ENCODE measurements at places on chromosomes 13 and 19.

DNA sequence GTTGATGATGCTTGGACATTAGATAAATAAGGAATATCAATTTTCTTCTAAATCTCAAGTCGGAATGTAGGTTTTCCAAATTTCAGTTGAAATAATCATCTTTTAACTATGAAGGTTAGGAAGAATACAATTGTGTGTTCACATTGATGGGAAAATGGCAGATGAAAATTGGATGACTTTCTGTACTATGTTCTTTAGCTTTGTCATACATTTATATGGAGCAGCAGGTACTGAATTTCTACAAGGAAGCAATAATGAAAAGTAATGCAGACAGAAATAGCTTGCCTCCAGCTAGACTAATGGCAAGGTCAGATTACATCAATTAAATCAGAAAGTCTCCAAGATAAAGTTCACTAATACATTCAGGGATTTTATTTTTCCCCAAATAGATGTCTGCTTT lies 1423.7 kb upstream of the PCDH20 start:
- DNase-seq, result no peak

- DNase-seq, result peak; percentile 43
Observed at GRCh38 chr19:47813304-47813994, 8.3 kb upstream of the CRX start.

DNA sequence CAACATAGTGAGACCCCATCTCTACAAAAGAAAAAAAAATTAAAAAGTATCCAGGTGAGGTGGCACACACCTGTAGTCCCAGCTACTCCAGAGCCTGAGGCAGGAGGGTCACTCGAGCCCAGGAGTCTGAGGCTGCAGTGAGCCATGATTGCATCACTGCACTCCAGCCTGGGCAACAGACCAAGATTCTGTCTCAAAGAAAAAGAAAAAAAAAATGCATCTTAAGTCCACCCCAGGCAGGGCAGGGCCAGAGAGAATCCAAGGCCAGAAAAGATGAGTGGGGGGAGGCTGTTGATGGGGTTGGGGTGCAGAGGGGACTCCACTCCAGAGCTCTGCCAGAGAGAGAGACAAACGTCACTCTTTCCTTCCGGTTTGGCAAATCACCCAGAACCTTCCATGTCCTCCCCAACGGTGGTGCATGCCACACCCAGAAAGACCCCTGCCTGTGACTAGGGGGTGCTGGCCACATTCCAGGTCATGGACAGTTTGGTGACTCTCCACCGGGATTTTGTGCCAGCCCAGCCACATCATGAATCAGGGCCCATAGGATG lies 431 bp downstream of the FUT3 start:
- no peak for DNase-seq

GRCh38 chr19:56333506-56333905 lies 18.9 kb upstream of the ZSCAN5A start:
- DNase-seq, result no peak

DNA sequence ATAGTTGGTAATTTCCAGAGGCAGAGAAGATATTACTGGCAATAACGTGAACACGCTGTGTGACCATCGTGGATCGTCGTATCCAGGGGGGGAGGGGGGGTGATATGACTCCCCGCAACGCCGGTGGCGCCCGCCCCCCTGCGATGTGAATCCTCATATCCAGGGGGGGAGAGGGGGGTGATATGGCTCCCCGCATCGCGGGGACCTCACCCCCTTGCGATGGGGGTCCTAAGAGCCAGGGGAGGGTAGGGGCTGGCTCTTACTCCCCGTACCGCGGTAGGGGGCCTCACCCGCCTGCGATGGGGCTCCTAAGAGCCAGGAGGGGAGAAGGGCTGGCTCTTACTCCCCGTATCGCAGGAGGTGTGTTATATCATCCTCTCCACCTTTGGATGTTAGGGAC lies 31.3 kb upstream of the RGCC start:
- no peak for DNase-seq

DNA sequence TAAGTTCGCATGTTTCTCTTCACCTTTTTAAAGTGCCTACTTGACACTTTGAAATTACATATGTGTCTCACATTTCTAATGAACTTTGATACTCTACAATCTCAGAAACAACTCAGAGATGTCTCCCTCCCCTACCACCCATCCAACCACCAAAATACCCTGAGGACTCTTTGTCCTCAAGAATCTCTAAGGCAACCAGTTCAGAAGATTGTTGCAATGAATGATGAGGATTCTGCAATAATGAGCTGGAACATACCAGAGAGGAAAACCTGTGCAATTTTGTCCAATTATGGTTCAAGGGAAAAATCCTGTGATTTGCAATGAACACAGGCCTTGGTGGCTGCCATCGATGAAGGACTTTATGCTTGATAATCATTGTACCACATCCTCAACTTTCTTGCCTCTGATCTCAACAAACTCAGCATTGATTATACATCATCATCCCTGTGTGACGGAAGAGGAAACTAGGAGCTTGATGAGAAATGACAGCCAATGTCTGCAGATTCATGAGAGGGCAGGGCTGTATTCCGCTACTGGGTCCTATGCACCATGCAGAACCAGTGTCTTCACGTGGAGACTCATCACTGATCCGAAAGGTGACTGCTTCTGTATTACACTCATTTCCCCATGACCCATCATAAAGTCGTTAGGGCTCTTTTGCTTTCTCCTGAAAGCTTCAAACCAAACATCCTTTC lies 1.1 kb downstream of the FPR1 start:
- no peak for DNase-seq

DNA sequence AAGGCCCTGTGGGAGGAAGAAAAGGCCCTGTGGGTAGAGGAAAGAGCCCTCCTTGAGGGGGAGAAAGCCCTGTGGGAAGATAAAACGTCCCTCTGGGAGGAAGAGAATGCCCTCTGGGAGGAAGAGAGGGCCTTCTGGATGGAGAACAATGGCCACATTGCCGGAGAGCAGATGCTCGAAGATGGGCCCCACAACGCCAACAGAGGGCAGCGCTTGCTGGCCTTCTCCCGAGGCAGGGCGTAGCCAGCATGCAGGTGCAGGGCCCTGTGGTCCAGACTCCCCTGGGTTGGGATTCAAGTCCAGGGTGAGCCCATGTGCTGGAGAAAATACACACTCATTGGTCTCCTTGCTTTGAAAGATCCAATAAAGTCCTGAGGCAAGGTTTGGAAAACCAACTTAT lies 4.1 kb downstream of the CCDC70 start:
- no peak for DNase-seq

GRCh38 chr13:95714142-95714832 lies 37.3 kb downstream of the DNAJC3 start:
- no peak for DNase-seq

DNA sequence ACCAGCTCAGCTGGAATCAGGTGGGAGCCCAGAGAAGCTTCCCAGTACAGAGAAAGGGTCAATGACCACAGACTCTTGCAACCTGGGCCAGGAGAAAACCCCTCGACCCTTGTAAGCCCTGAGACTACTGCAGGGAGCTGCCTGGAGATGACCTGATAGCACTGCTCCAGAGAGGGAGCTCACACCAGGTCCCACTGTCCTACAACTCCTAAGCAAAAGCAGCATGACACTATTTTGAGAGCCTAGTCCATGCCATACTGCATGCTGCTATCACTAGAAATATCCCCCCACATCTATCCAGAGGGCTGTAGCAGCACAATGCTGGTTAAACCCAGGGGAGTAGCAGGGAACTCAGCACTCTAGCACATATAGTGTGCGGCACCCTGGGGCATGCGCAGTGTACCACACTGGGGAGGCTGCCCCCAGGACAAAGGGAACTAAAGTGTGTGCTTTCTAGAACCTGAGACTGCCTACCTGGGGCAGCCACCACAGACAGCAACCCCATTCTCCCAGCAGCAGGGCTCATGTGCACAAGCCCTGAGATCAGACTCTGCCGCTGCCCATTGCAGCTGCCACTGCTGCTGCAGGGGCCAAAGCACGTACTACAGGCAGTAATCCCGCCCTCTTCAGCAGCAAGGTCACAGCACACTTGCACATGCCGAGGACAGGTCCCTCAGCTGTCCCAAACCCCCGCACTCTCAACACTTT lies 27.1 kb upstream of the N4BP2L1 start:
- no peak for DNase-seq

DNA sequence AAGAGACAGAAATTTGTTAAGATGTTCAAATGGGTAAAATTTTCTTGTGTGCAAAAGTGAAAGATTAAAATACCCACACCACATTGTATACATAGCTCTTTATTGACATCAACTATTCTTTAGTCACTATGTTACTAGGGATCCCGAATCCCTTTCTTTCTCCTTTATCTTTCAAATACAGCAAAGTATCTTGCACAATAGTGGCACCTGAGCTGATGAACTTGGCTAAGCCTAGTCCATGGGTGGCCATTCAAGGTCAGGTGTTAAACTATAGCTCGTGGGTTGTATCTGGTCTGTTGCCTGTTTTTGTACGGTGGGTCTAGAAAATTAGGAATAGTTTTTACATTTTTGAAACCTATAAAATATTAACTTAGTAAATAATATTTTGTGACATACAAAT lies 210.9 kb downstream of the SLITRK6 start:
- DNase-seq, result no peak

GRCh38 chr13:27679896-27680295 lies 58.2 kb downstream of the POLR1D start:
- DNase-seq, result no peak

DNA sequence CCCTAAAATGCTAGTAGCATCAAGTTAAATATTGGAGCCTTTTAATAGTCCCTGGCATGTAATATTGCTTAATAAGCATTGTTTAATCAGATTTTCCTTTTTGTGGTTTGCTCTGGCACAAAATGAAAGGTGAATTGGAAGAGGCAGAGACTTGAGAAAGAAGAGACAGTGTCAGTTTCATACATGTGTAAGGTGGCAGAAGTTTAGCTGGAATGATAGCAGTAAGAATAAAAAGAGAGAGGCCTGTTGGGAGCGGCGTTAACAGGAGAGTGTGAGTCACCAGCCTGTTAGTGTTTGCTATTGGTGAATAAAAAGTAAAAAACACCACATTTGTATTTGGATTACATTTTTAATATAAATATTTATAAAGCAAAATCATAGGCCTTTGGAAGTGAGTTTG lies 145.3 kb downstream of the PDS5B start:
- DNase-seq, result no peak

GRCh38 chr13:87331178-87331577 lies 340.0 kb upstream of the SLITRK5 start:
- no peak for DNase-seq

GRCh38 chr13:53612200-53612599 lies 583.6 kb downstream of the OLFM4 start:
- no peak for DNase-seq

DNA sequence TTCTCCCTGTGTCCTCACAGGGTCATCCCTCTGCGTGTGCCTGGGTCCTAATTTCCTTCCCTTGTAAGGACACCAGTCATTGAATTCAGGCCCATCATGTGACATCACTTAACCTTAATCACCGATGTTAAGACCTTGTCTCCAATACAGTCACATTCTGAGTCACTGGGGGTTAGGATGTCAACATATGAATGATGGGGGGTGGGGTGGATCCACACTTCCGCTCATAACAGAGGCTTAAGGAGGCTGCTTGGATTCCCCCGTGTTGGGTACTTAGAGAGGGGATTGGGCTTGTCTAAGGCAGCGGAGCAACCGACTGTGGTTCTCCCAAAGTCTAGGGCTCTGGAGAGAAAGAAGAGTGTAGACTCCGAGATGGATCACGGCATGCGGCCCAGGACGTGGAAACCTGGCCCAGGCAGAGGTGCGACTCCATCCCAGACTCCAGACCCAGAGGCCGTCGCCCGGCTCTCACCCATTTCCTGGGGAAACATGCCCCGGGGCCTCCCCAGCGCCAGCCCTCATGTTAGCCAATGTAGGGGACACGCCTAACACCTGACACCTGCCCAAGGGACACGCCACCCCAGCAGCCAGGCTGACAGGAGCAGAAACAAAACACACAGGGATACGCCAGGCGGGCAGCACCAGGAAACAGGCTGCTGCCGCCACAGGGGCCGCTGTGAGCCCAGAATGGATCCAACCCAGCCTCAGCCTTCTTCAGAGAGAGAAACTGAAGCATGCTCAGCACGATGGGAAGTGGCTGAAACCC lies 17.1 kb upstream of the IGLON5 start:
- DNase-seq, result no peak

DNA sequence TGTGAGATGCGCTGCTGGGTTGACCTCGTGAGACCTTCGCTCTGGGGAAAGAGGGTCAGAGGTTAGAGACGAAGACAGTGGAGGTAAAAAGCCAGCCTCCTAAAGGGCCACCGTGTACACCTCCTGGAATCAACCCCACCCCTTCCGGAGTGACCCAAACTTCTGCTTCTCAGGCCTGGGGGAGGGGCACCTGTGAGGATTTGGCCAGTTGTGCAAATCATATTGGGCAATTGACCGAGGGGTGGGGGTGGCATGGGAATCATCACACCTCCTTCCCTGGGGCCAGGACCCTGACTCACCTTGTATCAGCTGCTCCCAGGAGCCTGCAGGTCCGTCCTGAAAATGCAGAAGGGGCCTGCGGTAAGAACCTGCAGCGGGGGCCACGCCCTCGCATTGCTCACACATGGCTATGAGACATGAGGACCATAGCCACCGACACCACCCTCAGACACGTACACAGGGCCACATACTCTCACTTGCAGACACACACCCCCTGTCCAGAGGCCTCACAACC lies 2.8 kb downstream of the TNFSF14 start:
- DNase-seq, result no peak

- DNase-seq, result peak; percentile 15
Observed at GRCh38 chr13:32310134-32310706, 4.9 kb downstream of the ZAR1L start.

DNA sequence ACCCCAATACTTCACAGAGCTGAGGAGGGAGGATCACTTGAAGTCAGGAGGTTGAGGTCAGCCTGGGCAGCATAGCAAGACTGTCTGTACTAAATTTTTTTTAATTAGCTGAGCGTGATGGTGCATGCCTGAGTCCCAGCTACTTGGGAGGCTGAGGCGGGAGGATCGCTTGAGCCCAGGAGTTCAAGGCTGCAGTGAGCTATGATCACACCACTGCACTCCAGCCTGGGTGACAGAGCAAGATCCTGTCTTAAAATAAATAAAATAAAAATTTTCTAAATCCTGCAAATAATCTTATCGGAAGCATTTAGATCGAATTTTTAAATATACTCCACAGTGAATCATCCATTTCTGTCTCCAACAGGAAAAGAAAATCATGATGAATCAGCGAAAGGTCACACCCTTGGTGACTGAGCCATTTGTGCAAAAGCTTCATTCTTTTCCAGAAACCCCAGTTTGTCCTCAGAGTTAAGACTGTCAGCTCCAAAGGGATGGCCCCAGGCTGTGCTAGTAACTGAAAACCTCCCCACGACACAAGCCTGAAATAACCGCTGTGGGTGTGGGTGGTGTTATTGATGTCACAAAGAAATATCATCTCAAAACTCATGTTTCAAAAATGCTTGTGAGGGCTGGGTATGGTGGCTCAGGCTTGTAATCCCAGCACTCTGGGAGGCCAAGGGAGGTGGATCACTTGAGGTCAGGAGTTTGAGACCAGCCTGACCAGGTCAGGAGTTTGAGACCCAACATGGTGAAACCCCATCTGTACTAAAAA lies 167.6 kb downstream of the PTPRS start:
- DNase-seq, result no peak

All from large intestine (tissue), 12 donors.